ENCODE measurements at places on chromosomes 4 and X.

DNA sequence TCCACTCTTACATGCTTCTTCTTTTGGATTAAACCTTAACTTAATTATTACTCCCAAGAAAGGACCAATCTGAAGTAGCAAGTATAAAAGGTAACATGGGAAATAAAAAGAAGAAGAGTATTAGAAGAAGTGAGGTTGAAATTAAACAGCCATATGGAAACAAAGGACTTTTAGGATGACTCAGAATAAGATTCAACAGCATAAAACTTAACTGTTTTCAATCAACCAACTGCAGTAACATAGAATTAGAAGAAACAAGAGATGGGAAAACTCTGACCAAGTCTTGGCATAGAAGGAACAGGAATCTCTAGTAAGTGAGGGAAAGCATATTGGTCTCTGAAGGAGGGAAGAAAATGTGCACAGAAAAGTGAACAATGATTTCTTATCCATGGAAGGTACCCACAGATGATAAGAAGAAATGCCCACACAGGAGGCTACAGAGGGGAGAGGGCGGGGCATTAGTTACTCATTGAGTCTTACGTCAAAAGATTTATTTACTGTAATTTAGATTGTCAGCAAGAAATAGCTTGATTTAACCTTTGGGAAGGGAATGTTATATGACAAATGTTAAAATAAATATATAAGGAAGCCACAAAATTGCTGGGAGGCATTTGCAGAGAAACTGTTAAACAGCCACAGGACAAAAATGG is 177.3 kb downstream of the BANK1 start:
- DNase-seq = no peak

GRCh38 chr4:113574636-113575103 is 186.9 kb downstream of the CAMK2D start:
- no peak for DNase-seq

DNA sequence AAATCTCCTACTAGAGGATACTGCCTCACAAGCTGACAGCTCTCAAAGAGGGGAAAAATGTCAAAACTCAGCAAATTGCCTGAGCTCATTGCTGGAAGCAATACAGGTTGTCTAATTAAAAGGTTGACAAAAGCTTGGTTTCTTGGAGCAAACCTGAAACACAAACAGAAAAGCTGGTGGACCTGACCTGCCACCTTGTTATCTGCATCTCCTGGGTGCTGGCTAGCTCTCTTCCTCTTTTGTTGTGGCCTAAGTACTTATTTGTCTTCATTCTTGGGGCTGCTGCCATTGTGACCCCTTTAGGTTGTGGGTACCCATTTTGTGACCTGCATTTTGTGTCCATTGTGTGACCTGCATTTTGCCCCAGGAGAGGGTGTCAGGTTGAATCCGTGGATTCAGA is 184.5 kb downstream of the KIT start:
- DNase-seq = no peak

DNA sequence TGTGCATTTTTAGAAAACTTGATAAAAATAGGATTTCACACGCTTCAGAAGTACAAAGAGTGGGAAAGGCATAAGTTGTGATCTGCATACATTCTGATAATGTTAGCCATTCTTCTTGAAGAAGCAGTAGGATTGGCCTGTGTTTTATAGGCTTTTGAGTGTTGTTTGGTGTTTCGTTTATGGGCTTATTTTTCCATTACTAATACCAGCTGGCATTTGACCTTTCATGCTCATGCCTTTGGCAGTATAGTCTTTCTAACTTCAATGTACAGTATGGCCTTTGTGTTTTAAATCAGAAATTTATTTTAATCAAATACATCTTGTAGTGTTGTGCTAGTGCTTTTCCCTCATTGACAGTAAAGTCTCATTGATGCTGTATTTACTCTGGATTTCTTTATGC is 51.5 kb upstream of the SLC4A4 start:
- no peak for DNase-seq

DNA sequence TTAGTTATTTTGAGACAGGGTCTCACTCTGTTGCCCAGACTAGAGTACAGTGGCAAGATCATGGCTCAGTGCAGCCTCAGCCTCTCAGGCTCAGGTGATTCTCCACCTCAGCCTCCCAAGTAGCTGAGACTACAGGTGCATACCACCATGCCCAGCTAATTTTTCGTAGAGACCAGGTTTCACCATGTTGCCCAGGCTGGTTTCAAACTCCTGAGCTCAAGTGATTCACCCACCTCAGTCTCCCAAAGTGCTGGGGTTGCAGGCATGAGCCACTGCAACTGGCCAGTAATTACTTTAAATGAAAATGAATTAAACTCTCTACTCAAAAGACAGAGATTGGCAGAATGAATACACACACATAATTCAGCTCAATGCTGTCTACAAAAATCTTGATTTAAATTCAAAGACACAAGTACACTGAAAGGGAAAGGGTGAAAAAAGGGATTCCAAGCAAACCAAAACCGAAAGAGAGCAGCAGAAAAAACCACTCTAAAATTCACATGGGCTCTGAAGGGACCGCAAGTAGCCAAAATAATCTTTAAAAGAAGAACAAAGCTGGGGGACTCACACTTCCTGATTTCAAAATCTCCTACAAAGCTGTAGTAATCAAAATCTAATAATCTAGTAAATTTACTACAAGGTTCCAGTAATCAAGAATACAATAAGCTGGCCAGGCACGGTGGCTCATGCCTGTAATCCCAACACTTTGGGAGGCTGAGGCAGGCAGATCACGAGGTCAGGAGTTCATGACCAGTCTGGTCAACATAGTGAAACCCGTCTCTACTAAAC is 11.8 kb upstream of the SPON2 start:
- no peak for DNase-seq

- no peak for DNase-seq
Measured at GRCh38 chr4:70855464-70855863, 15.8 kb upstream of the GRSF1 start.

DNA sequence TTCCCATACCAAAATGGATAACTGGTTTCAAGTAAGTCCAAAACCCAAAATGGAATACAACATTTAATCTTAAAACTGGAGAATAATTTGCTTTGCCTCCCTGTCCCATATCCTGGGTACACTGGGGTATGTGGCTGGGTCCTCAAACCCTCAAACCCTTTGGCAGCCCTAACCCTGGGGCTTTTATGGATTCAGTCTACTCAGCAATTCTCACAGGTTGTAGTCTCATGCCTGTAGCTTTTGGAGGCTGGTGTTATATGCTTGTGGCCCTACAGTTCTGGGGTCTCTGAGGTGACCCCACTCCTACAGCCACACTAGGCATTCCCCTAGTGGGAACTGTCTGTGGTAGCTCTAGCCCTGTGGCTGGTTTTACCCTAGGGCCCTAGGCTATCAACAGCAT is 110.5 kb upstream of the NRK start:
- no peak for DNase-seq

GRCh38 chr4:138182838-138183426 is 59.2 kb downstream of the SLC7A11 start:
- no peak for DNase-seq
